NCI-H187 (cell line): ENCODE measurements at places on chromosomes 1 and 21.

GRCh38 chr1:6001992-6002576, 9.9 kb upstream of the NPHP4 start:
- peak; percentile 64 for DNase-seq

GRCh38 chr1:118791094-118791691, 196.9 kb downstream of the TBX15 start:
- no peak for DNase-seq

GRCh38 chr21:44364151-44365053, 11.0 kb downstream of the TRPM2 start:
- no peak for DNase-seq

DNA sequence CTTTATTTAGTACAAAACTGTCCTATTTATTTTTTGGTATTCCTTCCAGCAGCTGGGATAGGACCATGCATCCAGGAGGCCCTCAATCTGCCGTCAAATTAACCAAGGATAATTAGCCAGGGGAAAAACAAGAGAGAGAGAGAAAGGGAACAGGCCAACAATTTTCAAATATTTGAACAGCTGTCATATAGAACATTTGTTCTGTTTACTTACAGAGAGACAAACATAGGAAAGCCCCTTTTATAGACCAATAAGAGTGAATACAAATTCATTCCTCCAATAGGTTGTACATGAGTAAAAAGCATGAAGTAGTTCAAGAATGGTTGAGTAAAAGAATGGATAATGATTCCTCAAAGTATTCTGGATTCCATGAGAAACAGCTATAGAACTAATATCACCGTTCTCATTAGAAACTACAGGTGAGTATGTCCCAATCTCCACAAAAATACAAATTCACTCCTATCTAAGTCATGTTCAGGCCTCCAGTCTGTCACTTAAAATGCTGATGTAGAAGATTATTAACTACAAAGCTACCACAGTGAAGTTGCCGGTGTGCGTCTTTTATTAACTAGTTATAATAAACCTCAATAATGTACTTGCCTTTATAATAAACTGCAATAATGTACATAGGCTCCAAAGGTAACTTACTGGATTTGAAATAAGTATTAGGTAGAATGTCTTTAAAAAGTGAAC, 64.8 kb upstream of the GNG4 start:
- no peak for DNase-seq

GRCh38 chr21:25963181-25963580, 207.4 kb downstream of the APP start:
- no peak for DNase-seq

DNA sequence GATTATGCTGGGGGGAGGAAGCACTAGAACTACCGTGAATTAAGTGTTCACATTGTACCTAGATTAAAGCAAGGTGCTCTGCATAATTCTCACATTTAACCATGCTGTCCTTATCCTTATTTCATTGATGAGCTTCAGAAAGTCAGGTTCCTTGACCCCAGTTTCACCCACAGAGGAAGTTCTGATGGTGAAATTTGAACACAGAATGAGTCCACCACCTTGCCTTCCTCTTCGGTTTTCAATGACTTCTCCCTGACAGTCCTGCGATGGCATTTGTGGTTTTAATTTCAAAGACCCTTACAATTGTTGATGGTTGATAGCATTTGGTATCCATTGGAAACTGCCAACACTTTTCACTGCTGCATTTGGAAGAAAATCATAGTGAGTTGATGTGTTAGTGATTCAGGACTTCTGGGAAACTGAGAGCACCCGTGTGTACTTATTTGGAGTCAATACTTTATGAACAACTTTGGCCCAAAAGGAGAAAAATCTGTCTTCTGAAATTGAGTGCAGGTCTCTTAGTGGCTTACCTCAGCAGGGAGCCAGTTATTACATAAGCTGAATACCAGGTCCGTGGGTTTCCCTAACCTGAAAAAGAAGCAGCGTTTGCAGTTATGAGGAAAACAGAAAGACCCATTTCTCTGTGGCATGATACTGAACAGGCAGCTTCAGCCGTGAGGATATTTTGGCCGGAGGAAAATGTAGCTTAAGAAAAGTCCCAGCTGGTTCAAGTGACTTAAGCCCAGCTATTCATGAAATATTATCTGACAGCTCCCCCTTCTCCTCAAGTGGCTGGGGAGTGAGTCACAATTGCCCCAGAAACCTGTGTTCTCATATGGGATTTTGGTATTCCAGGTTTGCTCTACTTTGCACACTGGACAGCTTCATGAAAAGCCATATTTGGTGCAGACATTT, 47.5 kb downstream of the ROR1 start:
- no peak for DNase-seq
